T47D (cell line): ENCODE measurements at places on chromosomes 4 and X.

DNA sequence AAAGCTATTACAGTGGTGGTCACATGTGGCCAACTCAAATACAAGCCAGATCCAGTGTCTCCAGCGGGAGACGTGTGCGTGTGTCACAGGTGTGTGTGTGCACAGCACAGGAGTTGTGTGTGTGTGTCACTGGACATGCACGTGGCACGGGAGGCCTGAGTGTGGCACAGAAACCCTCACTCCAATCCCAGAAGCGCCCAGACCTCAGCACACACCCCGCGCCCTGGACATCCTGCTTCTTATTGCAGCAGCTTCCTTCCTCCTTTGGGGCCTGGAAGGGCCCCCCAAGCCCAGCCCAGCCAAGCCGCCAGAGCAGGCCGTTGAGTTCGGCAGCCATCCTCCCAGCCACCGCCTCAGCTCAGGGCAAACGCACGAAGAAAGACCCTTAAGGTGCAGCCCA, 37.9 kb downstream of the ACOX3 start:
- DNase-seq: no peak

GRCh38 chrX:16946971-16947562, 609 bp downstream of the REPS2 start:
- DNase-seq: peak; percentile 5

- DNase-seq: peak; percentile 45
Observed at GRCh38 chrX:153649178-153649914, 2.3 kb downstream of the DUSP9 start.

DNA sequence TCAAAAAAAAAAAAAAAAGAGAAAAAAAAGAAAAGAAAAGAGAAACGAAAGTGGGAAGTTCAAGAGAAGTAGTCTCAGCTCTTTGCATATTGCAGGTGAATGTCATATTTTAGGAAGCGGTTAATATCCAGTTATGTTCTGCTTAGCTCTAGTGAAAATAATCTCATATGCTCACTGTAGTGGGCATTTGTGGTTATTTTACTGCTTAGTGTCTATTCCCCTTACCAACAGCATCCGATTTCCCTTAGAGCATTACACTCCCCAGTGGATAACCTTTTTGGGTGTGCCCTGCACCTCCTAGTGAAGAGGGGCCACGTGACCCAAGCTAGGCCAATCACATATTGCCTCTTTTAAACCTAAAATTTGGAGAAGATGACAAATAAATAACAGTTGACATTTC, 111.2 kb upstream of the ZNF827 start:
- DNase-seq: no peak

GRCh38 chr4:125780164-125780563, 465.4 kb downstream of the FAT4 start:
- DNase-seq: no peak

DNA sequence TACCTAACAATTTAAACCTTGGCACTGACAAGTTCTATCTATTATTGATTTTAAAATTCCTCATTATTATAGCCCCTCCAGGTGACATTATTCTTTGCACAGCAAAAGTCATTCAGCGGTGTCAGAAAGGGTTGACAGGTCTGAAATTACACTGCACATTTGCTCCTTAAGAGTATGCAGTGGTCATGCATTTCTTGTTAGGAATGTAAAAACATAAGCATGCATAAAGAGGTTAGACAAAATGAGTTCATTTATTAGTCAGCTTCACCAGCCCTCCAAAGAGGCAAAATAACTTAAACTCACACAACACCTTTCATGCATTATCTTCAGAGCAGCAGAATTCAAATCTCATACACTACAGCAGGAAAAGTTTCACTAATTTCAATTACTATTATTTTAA, 158.8 kb downstream of the HNRNPD start:
- no peak for DNase-seq

DNA sequence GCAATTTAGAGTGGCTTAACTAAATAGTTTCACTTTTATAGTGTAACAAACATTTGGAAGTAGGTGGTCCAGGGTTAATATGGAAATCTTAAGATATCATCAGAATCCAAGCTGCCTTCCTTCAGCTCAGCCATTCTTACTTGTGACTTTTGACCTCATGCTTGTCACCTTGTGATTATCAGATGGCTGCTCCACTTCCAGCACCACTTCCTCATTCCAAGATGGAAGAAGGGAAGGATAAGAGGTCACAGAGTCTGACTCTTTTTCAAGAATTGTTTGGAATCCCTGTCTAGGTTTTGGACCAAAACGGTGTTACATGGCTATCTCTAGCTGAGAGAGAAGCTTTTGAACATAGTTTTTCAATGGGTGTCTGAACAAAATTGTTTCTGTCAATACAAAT, 39.9 kb downstream of the MTTP start:
- no peak for DNase-seq

DNA sequence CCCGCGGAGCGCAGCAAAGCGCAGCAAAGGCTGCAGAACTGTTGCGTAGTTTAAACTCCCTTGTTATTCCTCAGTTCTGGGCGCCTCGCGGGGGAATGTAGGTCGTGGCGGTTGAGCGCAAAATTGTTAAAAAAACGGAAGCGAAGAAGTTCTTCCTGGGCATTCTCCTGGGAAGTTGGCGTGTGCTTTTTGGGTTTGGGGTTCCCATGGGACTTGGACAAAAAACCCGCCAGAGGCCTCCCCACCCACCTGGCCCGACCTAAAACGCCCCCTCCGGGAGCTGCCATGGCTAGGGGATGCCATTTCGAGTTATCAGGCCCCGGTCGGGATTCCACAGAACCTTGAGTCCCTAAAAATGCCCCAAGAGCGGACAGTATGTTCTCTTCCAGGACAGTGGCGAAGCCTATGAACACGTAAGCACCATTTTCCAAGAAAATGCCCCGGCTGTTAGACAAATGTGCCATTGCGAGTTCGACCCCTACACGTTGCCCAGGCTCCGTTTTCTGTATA, 8.9 kb downstream of the ZIC3 start:
- no peak for DNase-seq

- DNase-seq: peak; percentile 1
Observed at GRCh38 chrX:86066998-86067397, 19.6 kb upstream of the CHM start.

DNA sequence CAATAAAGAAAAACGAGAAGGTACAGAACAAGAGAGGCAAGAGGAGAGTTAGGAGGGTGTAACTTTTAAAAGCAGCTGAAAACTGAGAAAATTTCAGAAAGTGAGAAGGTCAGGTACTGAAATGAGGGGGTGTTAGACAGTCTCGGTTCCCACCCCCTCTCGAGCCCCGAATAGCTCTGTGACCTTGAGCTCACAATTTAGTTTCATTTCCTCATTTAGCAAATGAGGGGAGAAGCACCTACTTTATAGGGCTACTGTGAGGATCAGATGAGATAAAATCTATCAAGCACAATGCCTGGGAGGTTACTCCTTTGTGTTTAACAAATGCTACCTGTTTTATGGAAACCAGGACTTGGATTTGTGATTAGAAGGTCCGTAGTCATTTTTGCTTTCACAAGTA, 4.9 kb downstream of the UGT8 start:
- no peak for DNase-seq

DNA sequence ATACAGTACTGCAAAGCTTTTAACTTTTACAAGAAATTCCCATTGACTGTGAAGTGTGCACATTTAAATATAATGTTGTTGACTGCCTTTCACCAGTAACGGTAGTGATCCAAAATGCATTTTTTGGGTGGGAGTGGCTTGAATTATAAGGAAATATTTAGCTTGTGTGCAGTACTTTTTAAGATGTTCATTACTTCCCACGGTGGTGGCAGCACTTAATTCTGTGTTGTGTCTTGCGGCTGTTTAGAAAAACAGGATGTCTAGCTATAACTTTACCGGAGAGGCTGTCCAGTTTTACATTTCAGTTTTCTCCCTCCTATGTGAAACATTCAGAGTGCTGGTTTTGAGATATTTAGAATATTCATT, 1.7 kb downstream of the TMEM131L start:
- DNase-seq: no peak

DNA sequence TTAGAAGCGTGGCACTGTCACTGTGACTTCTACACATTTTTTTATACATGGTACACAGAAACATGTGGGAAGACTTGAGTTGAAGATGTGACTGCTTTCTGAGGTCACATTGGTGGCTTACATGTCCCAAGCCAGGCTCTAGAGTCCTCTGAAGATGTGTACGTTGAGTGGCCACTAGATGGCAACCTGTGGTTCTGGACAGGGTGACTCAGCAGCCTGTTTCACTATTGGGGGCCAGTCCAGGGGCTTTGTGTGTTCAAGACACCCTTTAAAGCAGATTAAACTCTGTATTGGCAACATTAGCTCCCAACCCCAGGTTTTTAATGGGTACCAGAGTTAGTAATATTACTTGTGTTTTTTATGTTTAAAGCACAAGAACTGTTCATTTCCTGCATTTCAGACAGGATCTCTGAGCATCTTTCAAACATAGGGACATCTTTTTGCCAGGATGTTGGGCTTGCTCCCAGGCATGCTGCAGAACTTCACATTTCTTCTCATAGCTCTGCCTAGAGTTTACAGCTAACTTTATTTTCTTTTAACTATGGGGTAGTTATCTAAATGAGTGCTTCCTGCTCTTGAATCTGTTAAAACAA, 53.0 kb downstream of the DCUN1D4 start:
- DNase-seq: peak; percentile 65

- no peak for DNase-seq
Observed at GRCh38 chr4:5260121-5260520, 208.8 kb downstream of the STK32B start.

- no peak for DNase-seq
Observed at GRCh38 chrX:94107981-94108380, 434.0 kb downstream of the FAM133A start.

DNA sequence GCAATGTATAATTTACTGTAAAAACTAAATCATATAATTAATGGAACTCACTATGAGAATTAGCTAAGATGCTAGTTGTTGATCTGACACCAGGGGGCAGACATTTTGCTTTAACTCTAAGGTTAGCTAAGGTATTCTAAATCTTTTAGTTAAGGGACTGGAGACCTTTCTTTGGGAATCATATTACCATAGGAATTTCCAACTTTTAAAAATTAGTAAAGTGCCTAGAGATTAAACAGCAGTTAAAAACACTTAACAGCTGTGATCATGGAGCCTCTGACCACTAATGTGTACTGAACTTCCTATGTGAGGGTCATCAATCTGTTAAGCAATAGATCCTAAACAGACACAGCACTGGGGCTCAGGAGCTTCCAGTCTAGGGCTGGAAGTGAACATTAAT, 226.6 kb downstream of the NSUN7 start:
- DNase-seq: peak; percentile 11

- no peak for DNase-seq
Observed at GRCh38 chr4:8046925-8047541, 107.4 kb upstream of the AFAP1 start.

DNA sequence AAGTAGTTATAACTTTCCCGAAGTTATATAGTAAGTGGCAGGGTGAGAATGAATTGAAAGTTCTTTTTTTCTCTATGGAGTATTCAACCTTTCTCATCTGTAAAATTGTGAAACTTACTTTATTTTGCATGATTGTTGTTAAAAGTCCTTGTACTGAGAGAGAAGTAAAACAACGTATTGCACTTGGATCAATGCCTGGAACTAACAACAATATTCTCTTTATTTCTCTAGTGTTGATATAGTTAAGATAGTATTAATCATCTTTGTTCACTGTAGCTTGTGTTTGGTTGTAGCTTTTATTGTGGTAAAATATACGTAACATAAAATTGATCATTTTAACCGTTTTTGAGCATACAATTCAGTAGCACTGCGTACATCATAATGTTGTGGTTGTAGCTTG, 48.7 kb downstream of the STIM2 start:
- no peak for DNase-seq

- DNase-seq: no peak
Observed at GRCh38 chr4:139887962-139888735, 222.5 kb downstream of the MGST2 start.

DNA sequence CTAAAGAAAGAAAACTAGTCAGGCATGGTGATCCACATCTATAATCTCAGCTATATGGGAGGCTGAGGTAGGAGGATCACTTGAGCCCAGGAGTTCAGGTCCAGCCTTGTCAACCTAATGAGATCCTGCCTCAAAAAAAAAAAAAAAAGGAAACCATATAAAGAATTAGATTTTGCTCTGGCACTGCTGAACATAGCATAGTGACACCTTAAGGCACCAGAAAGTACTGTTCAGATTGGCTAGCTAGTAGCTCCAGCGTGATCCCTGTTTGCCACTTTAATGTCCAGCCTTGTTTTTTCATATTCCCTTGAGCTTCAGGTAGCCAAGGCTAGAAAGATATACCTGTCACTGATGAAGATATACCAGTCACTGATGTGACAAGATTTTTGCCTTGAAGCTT, 34.1 kb downstream of the EXOC1 start:
- no peak for DNase-seq

- no peak for DNase-seq
Observed at GRCh38 chr4:116618638-116619037, 466.7 kb downstream of the TRAM1L1 start.

- peak; percentile 0 for DNase-seq
Observed at GRCh38 chrX:81708487-81708886, 506.6 kb downstream of the SH3BGRL start.

DNA sequence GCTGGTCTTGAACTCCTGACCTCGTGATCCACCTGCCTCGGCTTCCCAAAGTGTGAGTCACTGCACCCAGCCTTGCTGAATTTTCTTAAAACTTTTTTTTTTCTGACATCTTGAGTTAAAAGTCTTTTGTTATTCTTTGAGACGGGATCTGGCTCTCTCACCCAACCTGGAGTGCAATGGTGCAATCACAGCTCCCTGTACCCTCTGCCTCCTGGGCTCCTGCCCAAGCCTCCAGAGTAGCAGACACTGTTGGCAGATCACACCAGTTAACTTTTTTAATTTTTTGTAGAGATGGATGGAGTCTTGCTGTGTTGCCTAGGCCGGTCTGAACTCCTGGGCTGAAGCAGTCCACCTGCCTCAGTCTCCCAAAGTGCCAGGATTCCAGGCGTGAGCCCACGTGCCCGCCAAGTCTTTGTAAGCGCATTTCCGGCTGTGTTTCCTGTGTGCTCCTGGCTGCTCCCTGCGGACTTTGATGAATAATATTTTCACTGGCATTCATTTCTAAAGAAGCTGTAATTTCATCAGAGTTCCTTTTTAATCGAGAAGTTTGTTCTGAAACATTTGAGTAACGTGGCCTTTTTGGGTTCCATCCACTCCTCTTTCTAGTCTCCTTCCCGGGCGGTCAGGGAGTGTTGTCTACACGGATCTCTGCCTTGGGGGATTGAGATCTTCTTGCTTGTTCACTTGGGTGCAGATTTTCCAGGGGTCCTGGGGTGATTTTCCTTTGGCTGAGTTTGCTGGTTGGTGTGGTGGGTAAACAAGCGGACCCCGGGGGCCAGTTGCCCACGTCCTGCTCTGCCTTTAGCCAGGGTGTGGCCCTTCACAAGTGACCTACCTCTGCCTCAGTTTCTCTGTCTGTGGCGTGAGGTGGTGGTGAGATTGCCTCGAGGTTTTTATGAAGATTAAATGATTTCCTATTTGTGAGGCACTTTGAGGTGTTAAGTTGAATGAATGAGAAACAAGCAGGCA, 44.4 kb downstream of the PCGF3 start:
- no peak for DNase-seq

GRCh38 chr4:8270912-8271815, 1.6 kb downstream of the HTRA3 start:
- DNase-seq: no peak

DNA sequence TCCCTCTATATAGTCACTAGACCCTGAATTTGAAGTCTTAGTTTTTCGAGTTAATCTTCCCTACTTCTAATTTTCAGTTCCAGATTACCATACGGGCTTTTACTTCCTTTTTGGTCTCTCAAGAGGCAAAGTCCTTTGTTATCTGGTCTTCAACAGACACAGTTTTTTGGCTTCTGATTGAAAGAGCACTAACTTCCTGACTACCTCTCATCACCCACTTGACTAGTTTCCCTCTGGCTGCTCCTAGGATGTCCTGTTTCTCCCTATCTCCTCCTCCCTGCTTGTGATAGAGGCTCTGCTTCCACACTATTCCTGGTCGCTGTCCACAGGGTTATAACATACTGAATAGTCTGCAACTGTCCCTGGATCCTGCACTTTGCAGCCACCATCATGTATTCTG, 16.7 kb upstream of the WDR44 start:
- no peak for DNase-seq
